ENCODE measurements at places on chromosomes 1 and 21.

- DNase-seq, result no peak
Observed at GRCh38 chr1:159282118-159282517, 20.0 kb upstream of the FCER1A start.

DNA sequence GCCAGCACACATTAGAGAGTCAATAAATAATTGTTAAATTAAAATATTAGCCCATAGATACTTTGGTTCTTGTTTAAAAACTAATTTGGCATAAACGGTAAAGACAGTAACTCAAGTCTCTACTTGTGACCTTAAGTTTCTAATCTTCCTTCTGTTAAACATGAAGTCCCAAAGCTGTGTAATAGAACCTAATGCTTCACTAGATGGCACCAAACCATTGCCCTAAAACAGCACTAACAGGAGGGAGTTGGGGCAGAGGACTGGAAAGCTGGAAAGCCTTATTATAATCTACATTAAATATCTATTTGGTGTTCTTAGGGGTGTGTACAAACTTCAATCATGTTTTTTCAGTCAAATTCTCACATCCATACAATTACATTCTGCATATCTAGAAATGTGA lies 176.7 kb downstream of the OLFM3 start:
- DNase-seq, result no peak

GRCh38 chr1:24855474-24855873 lies 74.6 kb downstream of the RUNX3 start:
- no peak for DNase-seq

- no peak for DNase-seq
Observed at GRCh38 chr1:2519729-2520128, 6.7 kb downstream of the PANK4 start.

DNA sequence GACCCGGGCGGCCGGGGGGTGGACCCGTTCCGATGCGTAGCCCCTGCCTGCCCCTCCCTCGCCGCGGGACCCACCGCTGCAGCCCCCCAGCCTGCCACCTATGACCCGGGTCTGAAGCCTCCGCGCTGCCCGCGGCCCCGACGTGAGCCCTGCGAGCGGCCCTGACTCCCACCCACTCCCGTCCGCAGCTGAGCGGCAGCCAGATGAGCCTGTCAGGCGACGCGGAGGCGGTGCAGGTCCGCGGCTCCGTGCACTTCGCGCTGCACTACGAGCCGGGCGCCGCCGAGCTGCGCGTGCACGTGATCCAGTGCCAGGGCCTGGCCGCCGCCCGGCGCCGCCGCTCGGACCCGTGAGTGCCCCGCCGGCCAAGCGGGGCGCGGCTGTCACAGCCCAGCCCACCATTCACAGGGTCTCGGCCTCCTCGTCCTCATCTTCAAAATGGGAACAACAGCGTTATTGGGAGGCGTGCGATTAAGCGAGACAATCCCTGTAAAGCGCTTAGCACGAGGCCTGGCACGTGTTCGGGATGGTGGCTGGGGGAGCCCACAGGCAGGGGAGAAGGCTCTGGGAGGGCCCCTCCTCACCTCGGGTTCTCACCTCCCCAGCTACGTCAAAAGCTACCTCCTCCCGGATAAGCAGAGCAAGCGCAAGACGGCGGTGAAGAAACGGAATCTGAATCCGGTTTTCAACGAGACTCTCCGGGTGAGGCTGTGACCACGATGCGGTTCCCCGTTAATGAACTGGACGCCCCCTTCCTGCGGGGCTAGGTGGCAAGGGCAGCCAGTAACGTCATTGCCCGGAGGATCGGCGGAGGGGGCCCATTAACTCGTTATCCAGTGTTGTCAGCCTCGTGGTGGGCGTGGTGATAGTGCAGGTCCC lies 8.2 kb downstream of the SYTL1 start:
- DNase-seq, result no peak

DNA sequence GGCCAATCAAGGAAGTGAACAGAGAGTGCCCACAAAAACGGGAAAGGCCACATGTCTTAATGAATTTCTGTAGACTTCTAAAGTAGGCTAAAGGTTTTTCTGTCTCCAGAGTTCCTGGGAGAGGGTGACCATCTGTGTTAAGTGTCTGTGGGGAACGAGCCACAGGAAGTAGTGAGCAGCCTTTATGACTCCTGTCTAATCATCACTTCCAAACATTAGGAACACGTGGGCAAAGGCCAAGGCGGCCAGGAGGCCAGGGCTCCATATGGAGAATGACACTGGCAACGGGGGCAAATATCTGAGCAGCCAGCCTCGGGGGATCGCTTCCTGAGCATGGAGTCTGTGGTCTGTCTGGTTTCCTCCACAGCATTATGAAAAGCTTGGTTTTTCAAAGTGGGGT lies 7.1 kb downstream of the FAM89A start:
- no peak for DNase-seq

DNA sequence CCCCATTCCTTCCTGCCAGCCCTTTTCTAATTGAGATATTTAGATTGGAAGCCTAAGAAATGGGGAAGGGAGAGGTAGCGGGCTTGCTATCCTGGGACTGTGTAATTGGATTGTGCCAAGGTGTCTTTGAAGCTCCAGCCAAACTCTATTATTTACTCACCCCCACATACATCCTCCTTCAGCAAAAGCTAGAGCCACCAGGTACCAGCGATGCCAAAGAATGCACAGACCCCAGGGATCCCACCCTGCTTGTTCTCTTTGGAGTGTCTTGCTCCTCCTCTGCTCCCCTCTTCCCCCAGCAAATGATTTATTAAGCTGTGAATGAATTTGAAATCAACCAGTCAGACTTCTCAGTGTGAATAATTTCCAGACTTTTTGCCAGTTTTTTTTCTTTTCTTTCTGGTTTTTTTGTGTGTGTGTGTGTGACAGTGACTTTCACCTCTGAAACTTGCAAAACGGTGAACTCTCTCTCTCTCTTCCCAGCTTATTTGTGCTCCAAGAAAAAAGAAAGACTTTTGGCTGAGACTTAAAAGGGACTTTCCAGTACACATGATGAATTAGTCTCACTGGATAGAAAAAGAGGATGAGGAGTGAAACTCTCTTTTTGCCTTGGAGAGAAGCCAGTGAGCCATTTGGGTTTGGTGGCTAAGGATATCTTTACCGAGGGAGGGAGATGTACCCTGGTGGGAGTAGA lies 1.8 kb downstream of the VASH2 start:
- no peak for DNase-seq

DNA sequence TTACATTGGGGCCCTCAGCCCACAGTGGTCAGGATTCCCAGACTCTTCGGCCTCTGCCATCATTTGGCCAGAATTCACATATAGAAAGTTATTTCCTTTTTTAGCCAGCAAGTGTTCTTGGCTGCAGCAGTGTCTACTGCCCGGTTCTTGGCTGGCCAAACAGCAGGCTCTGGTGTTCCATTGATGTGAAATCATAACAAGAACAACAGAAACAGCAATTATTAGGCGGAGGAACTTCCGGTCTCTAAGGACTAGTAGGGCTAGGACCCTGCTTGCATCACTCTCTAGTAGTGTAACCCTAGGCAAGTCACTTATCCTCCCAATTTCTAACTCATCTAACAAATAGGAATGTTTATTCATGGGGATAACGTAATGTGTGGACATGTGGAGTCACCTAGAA lies 8.7 kb upstream of the GJA5 start:
- no peak for DNase-seq

- no peak for DNase-seq
Observed at GRCh38 chr21:41746744-41747006, 20.2 kb downstream of the RIPK4 start.

DNA sequence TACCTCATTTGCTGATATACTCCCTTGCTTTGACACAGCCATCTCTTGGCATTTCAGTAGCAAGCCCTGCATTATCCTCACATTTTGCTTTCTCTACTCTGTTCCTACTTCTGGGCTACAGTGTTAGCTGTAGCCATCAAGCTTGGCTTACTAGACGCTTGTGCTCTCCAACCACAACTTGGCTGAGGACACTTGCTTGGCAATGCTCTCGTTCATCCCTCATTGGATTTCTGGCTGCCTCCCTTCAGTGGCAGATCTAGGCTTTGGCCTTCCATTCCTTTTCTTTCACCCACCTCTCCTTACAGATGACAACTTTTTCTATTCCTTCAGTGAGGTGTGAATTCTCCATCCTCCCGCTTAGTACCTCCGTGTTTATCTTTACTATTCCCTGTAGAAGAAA lies 428.7 kb upstream of the LRRC7 start:
- no peak for DNase-seq

- no peak for DNase-seq
Observed at GRCh38 chr1:35046730-35047129, 15.0 kb upstream of the ZMYM6 start.

DNA sequence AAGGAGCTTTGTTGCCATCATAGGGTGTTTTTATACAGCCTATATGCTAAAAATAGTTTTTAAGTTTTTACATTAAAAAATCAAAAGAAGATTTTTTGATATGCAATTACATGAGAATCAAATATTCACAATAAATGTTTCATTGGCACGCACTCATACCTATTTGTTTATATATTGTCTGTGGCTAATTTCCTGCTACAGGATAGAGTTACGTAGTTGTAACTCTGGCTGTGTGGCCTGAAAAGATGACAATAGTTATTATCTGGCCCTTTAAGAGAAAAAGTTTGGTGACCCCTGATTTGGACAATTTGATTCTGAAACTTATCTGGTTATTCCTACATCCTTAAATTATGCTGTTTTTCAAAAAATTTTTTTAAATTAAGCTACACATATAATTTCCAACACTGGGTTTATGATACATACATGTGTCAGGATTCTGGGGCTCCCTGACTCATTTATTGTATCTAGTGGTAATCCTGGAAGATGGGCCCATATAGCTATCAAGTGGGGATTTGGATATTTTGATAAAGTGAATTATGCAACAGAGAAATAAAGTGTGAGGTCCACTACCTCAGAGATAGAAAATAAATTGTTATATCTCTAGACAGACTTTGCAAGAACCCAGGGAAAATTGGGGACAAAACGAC lies 370.2 kb upstream of the LYPLAL1 start:
- DNase-seq, result no peak

DNA sequence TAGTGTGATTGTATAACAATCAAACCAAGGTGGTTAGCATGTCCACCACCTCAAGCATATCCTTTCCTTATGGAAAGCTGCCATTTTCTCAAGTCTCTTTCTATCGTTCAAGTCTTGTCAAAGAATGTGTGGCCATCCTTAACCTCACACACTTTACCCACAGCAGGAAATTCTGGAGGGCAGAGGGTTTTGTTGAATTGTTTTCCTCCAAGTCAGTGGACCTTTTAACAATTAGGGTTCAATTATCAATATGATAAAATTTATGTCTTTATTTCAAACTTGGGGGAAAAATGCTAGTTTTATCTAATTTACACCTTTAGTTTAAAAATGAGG lies 14.2 kb upstream of the PTPRC start:
- no peak for DNase-seq

- peak; percentile 3 for DNase-seq
Observed at GRCh38 chr1:166974647-166975345, 544 bp downstream of the ILDR2 start.

- DNase-seq, result peak; percentile 52
Observed at GRCh38 chr1:150186789-150187559, 37.3 kb downstream of the PLEKHO1 start.

GRCh38 chr1:114289306-114289705 lies 135.6 kb upstream of the SYT6 start:
- DNase-seq, result no peak

DNA sequence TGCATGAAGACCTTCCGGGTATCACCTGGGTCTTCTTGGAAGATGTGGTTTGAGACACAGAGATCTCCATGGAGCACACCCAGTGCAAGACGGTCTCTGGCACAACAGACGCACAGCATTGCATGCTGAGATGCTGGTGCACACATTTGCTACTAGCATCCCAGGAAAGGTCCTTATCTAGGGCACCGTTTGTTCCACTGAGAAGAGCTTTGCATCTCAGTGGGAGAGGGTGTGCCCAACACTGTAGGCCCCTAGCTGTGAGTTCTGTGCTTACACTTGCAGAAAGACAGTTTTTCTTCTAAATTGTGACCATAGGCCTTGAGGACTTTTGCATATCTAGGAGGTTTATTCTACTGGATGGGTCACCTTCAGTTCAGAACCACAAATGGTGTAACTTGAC lies 554.1 kb downstream of the MATN1 start:
- DNase-seq, result no peak

- DNase-seq, result no peak
Observed at GRCh38 chr1:167820684-167821355, 93.1 kb downstream of the ADCY10 start.

GRCh38 chr1:204920511-204920910 lies 49.8 kb downstream of the NFASC start:
- no peak for DNase-seq

DNA sequence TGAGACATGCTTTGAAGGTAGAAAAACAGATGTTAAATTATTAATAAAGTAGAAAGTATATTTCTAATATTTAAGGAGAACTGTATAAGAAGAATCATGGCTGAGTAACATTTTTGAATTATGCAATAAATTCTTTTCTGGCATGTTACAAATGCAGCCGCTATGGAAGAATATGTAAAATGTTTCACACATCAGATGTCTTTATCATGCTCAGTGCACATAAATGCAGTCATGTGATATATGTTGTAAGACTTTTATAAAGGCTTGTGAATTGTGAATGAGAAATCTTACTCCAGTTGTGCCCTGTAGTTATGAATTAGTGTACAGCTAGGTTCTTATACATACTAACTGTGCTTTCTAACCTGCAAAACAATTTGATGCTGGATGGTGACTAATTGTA lies 53.5 kb downstream of the LRRC8B start:
- DNase-seq, result no peak

DNA sequence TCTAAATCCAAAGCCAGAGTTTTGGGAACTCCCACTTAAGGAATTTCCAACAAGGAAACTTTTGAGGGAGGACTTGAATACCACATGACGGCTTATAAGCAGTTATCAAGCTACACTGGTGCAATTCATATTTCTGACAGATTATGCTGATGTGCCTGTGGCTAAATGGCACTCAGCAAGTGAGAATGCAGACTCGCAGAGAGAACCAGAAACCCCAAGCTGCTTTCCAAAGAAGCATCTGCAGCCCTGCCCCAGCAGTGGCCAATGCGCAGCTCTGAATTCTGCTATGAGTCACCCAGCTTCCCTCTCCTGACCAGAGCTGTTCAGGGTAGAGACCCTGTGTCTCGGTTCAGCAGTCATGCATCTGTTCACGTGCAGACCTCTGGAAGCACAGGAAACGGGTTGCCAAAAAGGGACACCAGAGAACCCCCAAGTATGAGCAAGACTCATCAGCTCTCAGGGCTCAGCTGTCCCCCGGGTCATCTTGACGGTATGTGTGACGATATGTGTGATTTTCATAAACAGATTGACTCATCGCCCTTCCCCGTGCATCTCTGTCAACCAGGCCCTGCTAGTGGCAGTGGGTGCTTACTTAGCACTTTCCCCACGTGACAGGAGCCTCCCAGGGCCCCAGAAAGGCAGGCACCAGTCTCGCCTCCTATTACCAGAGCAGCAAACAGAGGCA lies 76.3 kb downstream of the ITPKB start:
- peak; percentile 88 for DNase-seq

DNA sequence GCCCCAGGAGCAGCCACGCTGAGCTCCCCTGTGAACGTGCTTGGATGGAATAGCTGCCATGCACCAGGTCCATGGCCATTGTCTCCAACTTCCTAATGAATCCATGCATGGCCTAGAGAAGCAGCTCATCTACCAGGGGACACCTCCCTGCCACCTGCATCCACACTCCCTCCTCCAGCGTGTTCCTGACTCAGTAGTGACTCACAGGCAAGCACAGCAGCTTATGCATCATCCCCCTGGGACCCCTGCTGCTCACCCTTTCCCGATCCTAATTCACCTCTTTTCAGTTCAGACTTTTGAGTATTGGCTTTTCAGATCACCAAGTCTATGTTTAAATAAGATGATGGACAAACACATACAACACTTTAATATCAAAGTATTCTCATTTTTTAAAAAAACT lies 39.9 kb upstream of the TADA1 start:
- no peak for DNase-seq
